ENCODE measurements at places on chromosomes 13 and 19.

DNA sequence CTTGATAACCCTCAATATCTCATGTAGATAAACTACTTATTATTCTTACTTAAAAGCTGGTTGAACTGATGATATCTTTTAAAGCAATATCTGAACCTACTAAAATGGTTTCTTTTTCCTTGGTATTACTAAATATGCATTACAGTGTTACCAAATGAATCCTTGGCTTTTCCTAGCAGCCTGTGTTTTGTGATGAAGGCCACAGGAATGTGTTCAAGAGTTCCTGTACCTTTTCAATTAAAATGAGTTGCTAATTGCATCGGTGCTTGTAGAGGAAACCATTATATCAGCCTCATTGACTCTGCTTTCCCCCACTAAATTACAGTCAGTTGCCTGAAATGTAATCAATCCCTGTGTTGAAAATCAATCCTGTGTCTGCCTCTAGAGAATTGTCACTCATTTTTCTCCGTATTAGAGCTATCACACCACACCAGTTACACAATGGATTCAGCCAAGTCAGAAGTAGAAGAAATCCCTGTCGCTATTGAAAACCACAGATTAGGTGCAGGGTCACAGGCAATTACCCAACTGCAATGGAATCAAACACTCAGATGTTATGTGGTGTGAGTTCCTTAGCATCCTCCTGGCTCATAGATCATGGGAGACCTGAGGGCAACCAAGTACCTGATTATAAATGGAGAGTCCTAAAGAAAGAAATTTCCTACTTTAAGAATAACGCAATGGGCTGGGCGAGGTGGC is 13.3 kb downstream of the FAM216B start:
- peak; percentile 29 for DNase-seq

- DNase-seq: peak; percentile 87
Measured at GRCh38 chr13:34044660-34045080, 226.7 kb downstream of the RFC3 start.

DNA sequence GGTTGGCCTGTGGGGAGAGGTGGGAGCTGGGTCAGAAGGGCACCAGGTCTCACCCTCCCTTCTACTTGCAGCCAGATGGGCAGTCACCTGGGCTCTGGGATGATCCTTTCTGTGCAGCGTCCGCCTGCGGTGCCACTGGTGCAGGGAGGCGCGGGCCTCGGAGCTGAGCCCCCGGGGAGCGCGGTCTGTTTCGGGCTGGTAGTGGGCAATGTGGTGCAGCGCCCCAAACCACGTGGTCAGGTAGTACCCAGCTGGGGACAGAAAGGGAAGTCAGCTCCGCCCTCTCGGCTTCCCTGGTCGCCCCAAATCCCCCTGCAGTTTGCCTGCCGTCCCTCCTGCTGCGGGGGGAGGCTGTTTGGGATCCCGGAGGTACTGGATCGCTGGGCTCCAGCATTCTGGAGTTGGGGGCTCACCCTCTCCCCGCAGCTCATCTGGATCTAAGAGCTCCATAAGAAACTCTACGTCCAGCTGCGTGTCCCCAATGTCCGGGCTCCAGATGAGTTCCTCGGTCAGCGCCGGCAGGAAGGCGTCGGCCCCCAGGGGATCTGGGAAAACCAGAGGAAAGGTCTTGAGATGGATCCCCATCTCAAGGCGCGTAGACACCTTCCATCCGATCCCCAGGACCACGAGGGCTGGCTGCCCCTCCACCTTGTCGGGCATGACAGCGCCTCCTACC is 8.8 kb downstream of the RINL start:
- no peak for DNase-seq

- DNase-seq: peak; percentile 97
Measured at GRCh38 chr13:76711550-76712182, 174.5 kb downstream of the KCTD12 start.

DNA sequence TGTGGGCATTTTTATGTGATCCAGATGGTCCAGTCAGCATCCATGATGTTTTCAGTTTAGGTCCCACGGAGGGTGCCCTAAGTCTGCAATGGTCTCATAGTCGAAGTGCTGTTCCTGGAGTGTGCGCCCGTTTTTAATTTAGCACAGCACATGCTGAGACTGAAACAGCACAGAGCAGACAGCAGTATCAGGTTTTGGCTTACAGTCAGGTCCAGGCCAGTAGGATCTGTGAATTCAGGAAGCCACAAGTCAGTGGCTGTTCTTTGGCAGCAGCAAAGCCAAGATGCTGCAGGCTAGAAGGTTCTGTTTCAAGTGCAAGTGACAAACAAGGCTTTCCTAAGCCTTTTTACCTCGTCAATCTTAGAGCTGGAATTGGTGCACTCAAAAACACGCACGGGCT is 18.3 kb downstream of the FBXO27 start:
- DNase-seq: no peak

Measured in AG10803 (cell line).